Thyroid gland (tissue), 4 donors: ENCODE measurements at places on chromosomes 5 and 9.

DNA sequence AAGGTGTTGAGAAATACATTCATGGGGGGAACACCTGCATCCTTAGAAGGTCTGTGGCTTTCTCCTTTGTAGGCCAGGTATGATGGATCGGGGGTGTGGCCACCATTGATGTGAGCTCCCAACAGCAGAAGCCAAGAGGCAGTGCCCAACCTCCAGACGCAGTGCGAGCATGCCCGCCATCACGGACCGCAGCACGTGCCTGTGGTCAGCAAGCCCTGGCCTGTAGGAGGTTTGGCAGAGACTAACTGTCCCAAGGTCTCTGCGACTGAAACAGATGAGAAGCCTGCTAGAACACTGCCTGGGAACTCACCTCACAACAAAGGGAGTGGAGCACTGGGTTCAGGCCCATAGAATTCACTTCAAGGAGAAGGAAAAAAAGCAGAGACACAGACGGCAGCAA lies 31.9 kb upstream of the ZNF354A start:
- no peaks in the 10 kb centered on the region for H3K36me3 ChIP-seq
- no peaks in the 10 kb centered on the region for H3K4me1 ChIP-seq
- H3K27me3 ChIP-seq, result no peaks in the 10 kb centered on the region
- no peak overlapping the region for H3K4me3 ChIP-seq

- H3K4me3 ChIP-seq, result no peak overlapping the region
- no peaks in the 10 kb centered on the region for H3K4me1 ChIP-seq
- DNase-seq, result no peak
- no peaks in the 10 kb centered on the region for H3K27me3 ChIP-seq
- H3K36me3 ChIP-seq, result no peaks in the 10 kb centered on the region
- no peak overlapping the region for H3K27ac ChIP-seq
Observed at GRCh38 chr5:107090506-107090905, 580.2 kb downstream of the EFNA5 start.

GRCh38 chr5:53730943-53731342 lies 170.5 kb downstream of the NDUFS4 start:
- H3K36me3 ChIP-seq, result no peaks in the 10 kb centered on the region
- H3K4me1 ChIP-seq, result no peaks in the 10 kb centered on the region
- H3K27me3 ChIP-seq, result no peaks in the 10 kb centered on the region
- no peak overlapping the region for H3K27ac ChIP-seq
- H3K4me3 ChIP-seq, result no peak overlapping the region
- no peak for DNase-seq

DNA sequence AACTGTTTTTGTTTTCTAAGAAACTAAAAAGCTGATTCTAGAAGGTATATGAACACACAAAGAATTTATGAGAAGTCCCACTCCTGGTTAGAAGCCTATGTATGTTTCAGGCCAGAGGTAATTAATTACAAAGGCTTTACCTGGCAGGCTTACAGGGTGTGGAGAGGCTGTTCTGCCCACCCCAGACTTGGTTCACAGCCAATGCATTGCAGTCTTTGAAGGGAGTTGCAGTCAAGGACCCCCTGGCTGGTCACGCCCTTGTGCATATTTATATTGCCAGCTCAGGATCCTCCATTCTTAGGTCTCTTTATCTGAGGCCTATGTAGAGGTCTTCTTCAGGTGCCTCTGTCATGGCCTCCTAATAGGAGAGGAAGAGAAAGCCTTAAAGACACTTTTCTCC lies 13.6 kb upstream of the PRSS3 start:
- peaks cover 17% of the 10 kb centered on the region for H3K4me1 ChIP-seq
- H3K36me3 ChIP-seq, result no peaks in the 10 kb centered on the region
- H3K4me3 ChIP-seq, result no peak overlapping the region
- H3K27me3 ChIP-seq, result no peaks in the 10 kb centered on the region
- peak; percentile 55 for DNase-seq
